BE2C (cell line): ENCODE measurements at places on chromosomes 11 and 22.

- DNase-seq, result no peak
These were observed 7.2 kb downstream of the KCTD21 start for GRCh38 chr11:78181185-78181584.

GRCh38 chr22:46052331-46052771 lies 75.4 kb upstream of the WNT7B start:
- peak; percentile 10 for DNase-seq

GRCh38 chr22:40487663-40488249 lies 117.4 kb downstream of the SGSM3 start:
- no peak for DNase-seq

DNA sequence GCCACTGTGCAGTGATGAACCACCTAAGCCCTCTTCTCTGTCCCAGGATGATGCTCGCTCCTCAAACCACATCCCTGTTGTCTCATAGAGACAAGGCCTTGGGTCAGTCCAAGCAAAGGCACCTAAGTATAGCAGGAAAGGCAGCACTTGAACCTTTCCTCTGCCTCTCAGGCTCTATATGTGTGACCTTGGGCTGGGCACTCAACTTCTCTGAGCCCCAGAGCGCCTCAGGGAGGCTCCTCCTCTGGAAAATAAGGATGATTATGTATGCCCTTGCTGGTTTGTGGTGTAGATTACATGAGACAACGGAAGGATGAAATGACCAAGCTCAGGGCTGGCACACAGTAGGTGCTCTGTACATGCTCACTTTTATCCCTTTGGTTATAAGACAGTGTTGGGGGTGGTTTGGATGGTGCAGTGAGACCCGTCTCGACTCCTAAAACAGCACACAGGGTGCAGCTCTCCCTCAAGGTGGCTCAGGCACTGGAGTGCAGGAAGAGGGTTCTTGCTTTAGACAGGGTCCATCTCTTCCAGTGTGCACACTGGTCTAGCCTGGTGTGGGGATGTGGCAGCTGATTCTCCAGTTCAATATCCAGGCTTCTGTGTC lies 40.2 kb upstream of the ACCSL start:
- DNase-seq, result no peak

DNA sequence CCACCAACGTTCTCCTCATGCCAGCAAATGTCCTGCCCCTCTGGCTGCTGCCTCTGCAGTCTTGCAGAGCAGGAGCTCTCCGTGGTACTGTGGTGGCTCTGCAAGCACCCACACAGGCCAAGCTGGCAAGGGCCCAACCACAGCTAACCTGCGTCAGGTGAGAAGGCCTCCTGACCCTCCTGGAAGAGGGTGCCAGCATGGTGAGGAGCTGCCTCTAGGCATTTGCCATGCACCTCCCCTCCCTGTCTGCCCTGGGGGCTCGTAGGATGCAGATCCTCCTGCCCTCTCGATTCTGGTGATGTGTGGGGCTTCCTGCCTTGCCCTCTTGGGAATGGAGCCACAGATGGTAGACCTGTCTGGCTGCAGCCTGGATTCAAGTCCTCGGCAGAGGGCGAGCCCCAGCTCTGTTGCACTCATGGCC lies 1408.8 kb downstream of the TBC1D22A start:
- no peak for DNase-seq

GRCh38 chr11:119092880-119093842 lies 8.5 kb downstream of the HMBS start:
- no peak for DNase-seq

DNA sequence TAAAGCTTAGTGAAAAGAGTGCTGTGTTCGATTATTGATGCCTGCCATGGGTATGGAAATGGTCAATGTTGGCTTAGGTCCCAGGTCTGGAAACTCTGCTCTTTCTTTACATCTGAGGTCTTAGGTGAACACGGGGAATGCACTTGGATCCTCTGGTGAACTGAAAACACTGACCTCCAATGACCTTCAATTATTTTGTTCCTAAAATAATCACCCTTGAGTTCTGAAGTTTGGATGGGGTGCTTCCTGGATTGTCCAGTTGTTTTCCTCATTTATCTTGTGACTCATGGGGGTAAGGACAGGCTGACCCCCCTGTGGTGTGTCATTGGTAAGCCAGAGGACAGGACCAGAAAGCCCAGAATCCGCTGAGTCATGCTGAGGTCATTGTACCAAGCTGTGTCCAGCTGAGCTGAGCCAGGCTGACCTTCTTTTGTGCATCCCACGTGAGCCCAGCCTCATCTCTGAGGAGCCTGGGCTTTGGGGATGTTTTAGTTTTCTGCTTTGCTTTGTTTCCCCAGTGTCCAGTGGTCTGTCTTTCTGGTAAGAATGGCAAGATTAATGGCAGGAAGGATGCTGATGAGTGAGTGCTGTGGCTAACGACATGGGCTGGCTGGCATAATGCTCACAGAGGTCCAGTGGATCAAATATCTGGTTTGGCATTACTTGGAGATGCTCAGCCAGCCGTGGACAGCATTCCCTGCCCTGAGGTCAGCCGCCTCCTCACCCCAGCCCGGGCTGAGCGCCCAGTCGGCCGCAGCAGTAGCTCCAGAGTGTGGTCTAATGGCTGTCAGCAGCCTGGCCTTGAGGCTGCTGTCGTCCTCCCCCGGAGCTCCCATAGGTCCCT lies 35.6 kb downstream of the AMPD3 start:
- DNase-seq, result no peak

DNA sequence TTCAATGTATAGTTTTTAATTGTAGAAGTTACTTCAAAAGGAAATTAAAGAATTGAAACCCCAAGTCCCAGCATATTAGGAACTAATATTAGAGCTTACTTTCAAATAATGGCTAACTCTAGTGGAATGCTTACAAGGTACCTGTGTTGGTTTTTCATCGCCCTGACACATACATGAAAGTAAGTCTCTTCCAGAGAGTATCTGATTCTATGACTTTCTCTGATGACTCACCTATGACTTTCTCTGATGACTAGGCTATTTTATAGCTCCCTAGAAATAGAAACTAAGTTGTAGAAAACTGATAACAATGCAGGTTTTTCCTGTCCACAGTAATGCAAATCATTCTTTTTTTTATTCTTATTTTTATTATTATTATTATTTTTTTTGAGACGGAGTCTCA lies 33.6 kb upstream of the MMP7 start:
- DNase-seq, result no peak

- no peak for DNase-seq
These were observed 28.1 kb upstream of the LRRC10B start for GRCh38 chr11:61480261-61480993.

GRCh38 chr11:92750794-92751193 lies 218.7 kb upstream of the MTNR1B start:
- DNase-seq, result no peak

DNA sequence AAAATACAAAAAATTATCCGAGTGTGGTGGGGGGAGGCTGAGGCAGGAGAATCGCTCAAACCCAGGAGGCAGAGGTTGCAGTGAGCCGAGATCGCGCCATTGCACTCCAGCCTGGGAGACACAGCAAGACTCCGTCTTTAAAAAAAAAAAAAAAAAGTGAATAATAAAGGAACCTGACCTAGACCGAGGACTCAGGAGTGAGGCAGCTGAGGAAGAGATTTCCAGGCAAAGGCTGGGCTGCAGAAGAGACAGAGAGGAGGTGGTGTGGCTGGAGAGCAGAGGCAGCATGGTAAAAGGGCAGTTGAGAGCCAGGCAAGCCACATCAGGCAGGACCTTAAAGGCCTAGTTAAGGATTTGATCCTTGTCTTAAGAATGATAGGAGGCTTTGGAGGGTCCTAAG lies 28.4 kb upstream of the SMCO4 start:
- no peak for DNase-seq

DNA sequence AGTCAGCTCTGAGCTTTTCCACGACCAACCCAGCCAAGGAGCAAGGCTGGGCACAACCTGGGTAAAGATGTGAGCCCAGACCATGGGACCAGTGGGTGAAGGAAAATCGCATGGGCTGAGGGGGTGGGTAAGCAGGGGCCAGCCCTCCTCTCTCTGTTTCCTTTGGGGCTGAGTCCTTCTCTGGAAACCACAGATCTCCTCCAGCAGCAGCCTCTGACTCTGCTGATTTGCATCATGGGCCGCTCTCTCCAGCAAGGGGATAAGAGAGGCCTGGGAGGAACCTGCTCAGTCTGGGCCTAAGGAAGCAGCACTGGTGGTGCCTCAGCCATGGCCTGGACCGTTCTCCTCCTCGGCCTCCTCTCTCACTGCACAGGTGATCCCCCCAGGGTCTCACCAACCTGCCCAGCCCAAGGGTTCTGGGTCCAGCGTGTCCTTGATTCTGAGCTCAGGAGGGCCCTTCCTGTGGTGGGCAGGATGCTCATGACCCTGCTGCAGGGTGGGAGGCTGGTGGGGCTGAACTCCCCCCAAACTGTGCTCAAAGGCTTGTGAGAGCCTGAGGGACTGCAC lies 67.8 kb downstream of the GGTLC2 start:
- DNase-seq, result no peak

GRCh38 chr11:2519862-2520735 lies 75.3 kb downstream of the KCNQ1 start:
- peak; percentile 1 for DNase-seq

- no peak for DNase-seq
These were observed 41.1 kb downstream of the OSBP start for GRCh38 chr11:59574467-59574866.

DNA sequence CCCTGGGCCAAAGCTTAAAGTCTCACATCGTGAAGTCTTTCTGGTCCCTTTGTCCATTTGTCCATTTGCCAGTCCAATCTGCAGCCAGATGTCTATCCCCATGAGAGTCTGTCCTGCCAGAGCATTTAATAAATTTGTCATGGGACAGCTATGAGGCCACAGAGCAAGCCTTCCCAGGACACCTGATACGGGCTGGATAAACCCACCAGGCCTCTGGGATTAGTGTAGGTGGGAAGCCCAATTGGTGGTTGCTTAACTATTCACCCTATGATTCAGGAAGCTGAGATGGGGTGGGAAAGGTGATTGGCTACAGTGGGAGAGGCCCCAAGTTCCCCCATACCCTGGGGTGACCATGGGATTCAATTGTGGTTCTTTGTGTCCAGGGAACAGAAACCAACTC lies 39.9 kb downstream of the MYEOV start:
- DNase-seq, result no peak

DNA sequence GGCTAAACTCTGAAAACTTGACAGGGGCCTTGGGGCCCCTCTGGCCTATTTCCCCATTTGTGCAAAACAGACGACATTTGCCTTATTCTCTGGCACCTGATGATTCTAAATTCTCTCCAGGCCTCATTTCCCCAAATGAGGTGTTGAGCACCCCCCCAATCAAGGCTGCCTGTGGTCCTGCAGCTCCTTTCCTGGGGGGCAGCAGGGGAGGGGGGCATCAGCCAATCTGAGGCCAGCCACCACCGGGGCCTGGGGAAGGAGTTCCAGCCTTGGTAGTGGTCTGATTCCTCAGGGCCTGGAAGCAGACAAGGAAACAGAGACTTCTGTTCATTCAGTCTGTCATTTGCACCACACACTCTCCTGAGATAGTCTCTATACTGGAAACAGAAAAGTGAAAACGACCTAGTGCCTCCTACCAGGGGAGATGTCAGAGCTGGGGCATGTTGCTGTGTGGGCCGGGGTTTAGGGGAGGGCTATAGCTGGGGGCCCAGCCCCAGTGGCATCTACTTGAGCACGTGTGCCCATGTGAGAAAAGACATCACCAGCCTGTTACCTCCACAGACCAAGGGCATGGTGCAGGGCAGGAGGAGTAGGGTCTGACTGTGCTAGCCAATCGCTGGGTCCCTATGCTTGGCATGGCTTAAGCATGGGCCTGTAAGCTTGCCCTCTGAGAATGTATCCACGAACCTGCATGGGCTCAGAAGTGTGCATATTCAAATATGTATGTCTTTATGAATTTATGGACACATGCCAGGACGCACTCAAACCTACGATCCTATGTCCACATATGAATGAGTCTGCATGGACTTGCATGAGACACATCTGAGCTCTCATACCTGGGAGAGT lies 1.8 kb upstream of the TPBGL start:
- peak; percentile 2 for DNase-seq

DNA sequence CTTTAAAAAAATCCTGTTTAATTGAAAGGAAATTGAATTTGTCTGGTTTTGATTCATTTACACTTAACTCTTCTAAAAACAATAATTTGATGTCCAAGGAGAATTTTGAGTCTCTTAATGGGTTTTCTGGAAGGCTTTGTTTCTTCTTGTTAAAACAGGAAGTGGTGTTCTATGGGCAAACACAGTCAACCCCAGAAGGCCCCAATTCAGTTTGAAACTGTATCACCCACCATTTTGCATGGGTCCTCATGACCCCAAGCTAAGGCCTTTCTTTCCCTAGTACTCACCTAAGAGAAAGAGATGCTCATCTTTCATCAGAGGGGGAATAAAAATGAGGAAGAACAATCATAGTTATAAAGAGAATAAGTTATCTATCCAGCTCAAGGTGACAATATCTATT lies 10.6 kb downstream of the FLI1 start:
- DNase-seq, result no peak

DNA sequence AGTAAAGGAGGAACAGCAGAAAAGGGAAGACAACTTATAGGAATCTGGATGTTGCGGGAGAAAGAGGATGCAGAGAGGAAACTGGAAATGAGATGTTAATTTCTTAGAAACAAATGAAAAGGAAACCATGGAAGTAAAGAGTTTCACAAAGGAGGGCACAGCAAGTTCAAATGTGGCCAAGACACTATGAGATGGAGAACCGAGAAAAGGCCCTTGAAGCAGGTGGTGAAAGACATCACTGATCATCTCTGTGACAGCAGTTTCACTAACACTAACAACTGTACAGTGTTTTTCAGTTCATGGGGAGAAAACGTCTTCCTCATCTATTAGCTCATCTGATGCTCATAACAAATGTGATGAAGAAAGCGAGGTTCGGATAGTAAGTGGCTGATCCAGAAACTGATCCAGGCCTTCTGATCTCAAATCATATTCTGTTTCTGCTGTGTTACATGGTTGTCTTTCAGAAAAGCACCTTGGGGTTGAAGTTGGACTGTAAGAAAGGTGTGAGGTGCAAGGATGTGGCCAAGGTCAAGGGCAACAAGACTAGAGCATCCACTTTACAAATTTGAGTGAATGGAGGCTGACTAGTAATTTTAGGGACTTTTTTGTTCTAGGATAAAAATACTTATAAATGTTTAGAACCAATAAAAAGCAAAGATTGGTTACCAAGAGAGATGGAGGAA lies 492.1 kb upstream of the CADM1 start:
- no peak for DNase-seq

GRCh38 chr11:20599221-20600019 lies at the start of gene SLC6A5:
Gene SLC6A5, plus strand, starts transcription at chr11:20599608. Its CDS starts 65 bp downstream, at chr11:20599673.
- DNase-seq, result no peak

- DNase-seq, result no peak
These were observed 57.2 kb downstream of the PPFIA1 start for GRCh38 chr11:70327717-70328116.

- no peak for DNase-seq
These were observed 1459.4 kb upstream of the TENM4 start for GRCh38 chr11:80900265-80900664.
